ENCODE measurements at places on chromosomes 6 and 20. TPM values are rescaled to one million over a fixed set of nuclear protein-coding genes. Genes with fewer than 3 reads are reported as not detected.

DNA sequence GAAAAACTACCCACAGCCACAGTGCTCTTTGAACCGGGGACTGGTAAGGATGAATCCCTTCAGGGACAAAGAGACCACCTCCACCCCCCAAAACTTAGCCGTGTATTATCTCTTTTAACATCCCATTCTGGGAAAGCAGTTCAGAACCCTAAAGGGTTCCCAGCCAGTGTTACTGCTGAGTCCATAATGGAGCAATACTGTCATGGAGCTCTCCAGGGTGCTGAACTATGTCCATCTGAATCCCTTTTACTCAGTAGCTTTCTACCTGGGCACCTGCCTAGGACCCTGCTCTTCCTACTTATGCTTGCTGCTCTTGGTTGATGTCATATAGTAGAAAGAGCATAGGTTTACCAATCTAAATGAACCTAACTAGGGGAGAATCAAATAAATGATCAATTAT lies 22.3 kb upstream of the SAYSD1 start:
- no peak overlapping the region for H3K27ac ChIP-seq
- H3K4me3 ChIP-seq: no peak overlapping the region
- no peaks in the 10 kb centered on the region for H3K36me3 ChIP-seq
- H3K4me1 ChIP-seq: no peaks in the 10 kb centered on the region

DNA sequence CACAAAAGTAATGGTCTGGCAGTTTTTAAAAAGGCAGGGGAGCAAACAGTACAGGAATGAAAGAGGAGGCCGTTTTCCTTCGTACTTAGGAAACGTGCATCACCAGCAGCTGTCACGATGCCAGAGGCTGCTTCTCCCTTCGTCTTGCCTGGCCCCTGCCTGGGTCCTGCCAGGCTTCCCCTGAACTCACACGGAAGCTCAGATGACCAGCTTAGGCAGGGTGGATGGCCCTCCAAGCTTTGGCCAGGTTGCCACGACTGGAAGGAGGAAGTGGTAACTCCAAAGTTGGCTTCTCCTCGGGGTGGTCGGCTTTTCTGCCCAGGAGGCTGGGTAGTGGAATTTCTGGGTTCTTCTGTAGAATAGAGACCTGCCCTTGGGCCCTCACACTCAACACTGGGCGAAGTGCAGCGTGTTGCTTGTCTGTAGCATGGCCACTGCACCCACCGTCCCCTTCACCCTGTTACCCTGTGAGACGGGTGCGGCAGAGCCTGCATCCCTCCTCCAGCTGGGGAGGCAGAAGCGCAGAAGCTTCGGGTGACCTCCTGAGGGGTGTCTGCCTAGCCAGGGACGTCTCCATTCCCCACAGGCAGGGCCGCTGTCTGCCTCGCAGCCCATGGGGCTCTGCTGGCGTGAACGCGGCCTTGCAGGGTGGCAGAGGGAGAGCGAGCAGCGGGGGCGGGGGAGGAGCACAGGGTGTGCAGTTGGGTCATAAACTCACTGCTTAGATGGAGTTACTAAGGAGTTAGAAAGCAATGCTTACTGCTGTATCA lies 18.4 kb upstream of the RBM38 start:
- H3K36me3 ChIP-seq: peaks cover 48% of the 10 kb centered on the region
- H3K27ac ChIP-seq: no peak overlapping the region
- H3K27me3 ChIP-seq: no peaks in the 10 kb centered on the region
- peaks cover 4% of the 10 kb centered on the region for H3K4me1 ChIP-seq
- no peak overlapping the region for H3K4me3 ChIP-seq

DNA sequence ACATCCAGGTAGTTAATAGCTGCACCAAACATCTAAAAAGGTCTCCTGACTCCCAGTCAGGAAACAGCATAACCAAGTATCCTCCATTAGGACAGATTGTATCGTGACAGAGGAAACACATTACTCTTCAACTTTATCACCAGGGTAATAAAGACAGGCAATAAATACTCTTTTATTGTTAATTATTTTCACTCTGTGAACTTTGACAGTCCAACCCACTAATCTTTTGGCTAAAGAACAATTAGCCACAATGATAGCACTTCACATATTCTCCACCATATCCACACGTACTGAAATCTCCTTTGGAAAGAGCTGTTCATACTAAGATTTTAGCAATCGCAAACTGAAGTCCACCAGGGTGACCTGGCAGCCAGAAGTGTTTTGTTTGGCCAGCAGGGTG lies 46.4 kb downstream of the ARHGAP18 start:
- H3K4me3 ChIP-seq: no peak overlapping the region
- no peak overlapping the region for H3K27ac ChIP-seq
- no peaks in the 10 kb centered on the region for H3K27me3 ChIP-seq
- no peaks in the 10 kb centered on the region for H3K36me3 ChIP-seq

The ELMO2 gene
- 40.6 TPM for total RNA-seq

The ZDHHC14 gene
- total RNA-seq: 5.3 TPM
